NCI-H526 (cell line): ENCODE measurements at places on chromosomes 11 and 22.

DNA sequence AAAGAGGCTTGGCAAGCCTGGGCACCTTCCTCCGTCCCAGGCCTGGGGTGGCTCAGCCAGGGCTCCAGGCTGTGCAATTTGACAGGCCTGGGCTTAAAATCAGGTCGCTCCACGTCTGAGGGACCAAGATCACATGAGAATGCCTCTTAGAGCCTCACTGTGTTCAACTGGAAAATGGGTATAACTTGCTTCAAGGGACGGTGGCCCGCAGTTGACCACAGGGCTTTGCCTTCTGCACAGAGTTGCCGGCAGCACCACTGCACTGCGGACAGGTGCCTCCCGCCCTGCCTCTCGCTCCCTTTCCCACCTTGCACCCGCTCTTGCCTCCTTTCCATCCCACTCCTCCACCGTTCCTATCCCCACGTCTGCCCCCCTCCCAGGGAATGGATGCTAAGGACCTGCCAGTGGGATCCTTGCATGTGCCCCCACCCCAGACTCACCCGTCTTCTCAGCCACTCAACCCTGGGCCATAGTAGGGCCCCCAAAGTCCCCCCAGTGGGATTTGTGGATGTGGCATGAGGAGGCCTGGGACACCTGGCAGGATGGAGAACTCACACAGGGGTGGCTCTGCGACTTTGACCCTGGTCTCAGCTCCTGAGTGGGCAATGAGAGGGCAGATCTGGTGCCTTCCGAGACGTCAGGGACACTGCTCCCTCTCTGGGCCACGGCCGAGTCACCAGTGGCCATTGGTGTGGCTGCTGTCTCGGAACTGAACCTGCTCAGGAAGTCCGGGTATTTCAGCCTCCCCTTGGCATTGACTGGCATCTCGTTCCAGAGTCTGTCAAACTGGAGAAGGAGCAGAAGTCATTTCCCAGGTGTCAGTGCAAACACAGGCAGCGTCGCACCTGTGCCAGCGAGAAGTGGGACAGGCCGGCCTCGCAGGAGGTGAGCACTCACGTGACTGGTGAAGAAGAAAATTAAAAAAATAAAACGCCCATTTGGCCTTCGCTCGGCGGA lies 128.0 kb downstream of the MPPED1 start:
- no peak for DNase-seq

DNA sequence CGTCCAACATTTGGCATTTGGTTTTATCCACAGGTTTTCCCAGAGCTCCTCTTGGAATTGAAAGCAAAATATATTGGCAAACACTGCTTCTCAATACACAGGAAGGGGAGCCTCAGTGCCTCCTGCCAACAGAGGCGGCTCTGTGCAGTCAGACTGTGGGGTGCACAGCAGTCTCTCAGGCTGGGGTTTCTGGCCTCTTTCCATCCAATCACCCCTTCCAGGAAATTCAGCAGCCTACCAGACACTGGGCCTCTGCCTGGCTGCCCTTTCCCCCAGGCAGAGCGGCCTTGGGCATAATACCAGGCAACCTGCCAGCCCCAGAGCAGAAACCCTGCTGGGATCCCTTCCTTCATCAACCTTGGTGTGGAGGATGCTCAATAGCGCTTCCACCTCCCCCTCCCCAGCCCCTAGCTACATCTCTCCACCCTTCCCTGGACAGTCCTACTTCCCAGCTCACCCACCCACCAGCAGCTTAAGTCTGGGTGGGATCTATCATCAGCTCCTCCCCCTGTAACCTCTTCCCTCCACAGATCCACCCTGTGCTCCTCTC lies 17.8 kb upstream of the RAPSN start:
- DNase-seq, result no peak

- no peak for DNase-seq
Measured at GRCh38 chr11:120024046-120024445, 113.9 kb downstream of the TRIM29 start.

GRCh38 chr22:48748113-48748859 lies 1079.4 kb downstream of the BRD1 start:
- no peak for DNase-seq

- DNase-seq, result peak; percentile 5
Measured at GRCh38 chr11:80320765-80321164, 879.9 kb upstream of the TENM4 start.

DNA sequence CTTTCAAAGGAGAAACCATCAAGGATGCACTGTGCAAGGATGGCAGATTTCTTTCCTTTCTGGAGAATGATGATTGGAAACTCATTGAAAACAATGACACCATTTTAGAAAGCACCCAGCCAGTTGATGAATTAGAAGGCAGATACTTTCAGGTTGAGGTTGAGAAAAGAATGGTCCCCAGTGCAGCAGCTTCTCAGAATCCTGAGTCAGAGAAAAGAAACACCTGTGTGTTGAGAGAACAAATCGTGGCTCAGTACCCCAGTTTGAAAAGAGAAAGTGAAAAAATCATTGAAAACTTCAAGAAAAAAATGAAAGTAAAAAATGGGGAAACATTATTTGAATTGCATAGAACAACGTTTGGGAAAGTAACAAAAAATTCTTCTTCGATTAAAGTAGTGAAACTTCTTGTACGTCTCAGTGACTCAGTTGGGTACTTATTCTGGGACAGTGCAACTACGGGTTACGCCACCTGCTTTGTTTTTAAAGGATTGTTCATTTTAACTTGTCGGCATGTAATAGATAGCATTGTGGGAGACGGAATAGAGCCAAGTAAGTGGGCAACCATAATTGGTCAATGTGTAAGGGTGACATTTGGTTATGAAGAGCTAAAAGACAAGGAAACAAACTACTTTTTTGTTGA lies 9.8 kb downstream of the FAM111A start:
- no peak for DNase-seq

DNA sequence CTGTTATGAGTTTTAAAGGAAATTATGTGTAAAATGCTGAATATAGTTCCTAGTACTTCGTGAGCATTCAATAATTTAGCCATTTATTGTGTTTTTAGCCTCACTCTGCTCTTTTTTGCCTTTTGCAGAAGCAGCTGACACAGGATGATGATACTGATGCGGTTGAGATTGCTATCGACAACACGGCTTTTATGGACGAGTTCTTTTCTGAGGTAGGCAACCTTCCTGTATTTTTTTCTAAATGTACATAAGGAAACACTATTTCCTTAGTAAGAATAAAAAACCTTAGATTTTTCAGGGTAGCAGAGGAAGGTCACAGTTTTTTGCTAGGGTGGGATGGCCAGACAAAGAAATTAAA lies 17.9 kb downstream of the STX3 start:
- no peak for DNase-seq

GRCh38 chr11:75325713-75326438 lies 25.6 kb downstream of the ARRB1 start:
- DNase-seq, result no peak

DNA sequence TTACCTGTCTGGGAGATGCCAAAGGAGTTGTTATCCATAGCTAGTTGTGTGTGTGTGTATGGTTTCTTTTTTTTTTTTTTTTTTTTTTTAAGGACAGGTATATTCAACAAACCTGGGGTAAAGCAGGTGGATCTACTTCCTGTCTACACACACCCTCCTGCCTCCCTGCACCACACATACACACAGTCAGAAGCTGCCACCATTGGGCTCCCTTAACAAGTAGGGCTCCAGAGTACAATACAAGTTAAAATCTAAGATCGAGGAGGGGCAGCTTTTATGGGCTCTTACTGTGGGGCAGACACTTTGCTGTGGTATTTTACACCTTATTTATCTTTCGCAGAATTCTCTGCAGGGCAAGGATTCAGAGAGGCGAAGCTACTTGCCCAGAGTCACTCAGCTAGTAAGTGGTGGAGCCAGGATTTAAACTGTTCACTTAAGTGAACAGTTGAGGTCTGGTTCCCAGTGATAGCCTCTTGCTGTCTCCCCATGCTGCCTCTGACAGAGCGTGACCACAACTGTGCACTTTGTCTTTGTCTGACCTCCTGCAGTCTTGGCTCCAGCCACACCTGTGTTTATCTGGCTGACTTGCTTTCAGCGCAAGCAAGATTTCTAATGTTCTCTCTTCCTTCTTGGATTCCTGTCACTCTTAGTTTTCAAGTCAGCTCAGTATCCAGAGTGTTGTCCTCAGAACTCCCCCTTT lies 135.0 kb downstream of the CSNK2A3 start:
- DNase-seq, result no peak

DNA sequence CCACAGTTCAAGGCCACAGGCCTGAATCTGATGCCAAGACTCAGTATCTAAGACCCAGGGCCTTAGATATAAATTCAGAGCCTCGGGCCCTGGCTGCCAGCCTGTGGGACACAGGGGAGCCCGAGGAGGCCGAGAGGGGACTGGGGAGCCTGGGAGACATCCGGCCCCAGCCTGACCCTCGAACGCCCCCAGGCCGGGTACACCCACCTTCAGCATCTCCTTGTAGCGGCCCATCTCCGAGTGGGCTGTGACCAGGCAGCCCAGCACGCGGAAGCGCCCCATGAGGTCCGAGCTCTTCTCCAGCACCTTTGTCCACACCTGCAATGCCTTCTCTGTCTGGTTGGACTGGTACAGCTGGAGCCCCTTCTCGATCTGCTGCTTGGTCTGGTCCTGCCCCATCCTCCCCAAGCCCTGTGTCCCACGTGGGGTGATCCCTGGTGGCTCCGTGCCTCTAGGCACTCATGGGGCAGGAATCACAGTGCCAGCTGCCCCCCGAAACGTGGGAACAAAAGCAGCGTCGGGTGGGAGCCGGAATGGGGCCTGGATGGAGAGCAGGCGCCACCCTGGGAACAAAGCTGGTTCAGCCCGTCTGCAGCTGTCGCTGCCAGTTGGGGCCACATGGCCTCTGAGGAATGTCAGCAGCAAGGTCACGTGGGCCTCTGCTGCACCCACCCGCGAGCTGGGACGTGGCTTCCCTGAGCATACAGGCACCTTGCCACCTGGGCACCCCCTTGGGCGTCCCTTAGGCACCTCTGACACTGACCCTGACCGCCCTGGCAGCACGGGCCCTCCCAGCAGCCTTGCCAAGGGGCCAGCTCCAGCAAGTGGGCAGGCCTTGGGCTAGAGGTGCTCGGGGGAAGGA lies at the start of gene RAPSN:
TSS of gene RAPSN (minus strand) at position 571 of the 862 bp plus-strand sequence. CDS start at position 399, 172 bp downstream.
- no peak for DNase-seq

- DNase-seq, result no peak
Measured at GRCh38 chr22:22711532-22711913, 67.1 kb downstream of the GGTLC2 start.

- DNase-seq, result peak; percentile 27
Measured at GRCh38 chr22:19287076-19287707, 4.3 kb downstream of the CLTCL1 start.

DNA sequence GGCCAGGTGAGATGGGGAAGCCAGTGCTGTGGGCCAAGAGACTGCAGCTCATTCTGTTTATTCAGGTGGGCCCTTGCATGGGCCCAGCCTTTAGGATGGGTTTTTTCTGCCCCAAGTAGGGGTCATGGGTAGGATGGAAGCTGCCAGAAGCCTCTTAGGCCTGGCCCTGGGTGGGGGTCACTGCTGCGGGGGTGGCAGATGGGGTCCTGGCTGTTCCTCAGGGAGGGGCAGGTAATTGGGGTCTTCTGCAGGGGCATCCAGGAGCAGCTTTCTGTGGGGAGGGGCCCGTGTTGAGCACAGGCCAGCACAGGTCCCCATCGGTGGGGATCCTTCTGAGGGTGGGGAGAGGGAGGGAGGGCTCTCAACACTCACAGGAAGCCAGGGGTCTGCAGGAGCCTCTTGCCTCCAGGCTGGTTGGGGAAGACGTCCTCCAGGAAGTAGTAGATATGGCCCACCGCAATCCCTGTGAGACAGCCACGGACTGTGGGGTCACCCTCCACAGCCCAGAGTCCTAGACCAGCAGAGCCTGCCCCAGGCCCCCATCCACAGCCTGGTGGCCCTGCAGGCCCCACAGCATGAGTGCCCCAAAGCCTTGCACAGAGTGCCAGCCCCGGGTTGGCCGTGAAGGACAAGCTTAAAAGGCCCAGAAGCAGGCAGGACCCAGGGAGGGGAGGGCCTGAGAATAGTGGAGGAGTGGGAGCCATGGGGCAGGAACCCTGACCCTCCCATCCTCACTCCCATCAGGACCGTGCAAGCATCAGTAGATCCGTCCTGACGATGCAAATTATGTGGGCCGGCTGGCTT lies 1.9 kb downstream of the DERL3 start:
- DNase-seq, result peak; percentile 53

GRCh38 chr11:11969380-11970215 lies 38.8 kb downstream of the DKK3 start:
- DNase-seq, result no peak

DNA sequence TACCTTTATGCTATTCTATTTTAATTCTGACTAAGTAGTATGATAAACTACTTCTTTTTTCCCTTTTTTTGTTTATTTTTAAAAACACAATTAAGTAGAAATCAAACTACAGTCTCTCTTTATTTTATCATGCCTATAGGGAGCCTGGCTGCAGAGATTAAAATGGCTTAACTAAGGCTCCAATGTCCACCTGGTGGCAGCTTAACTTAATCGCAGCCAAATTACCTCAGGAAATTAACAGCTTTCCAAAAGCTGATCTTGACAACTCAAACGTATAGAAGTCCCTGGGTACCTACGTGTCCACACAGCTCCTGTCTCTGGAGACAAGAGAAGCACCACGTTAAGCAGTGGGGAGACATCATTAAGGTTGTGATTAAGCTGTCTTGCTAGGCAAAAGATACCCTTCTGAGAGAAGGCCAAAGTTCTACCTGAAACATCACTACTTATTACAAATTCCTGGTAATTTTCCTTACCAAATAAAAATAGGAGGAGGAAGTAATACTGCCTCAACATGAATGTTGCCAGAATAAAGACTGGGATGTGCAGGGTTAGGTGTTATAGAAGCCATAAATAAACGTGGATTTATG lies 63.2 kb upstream of the SNX19 start:
- DNase-seq, result peak; percentile 80

- no peak for DNase-seq
Measured at GRCh38 chr11:62504158-62504973, 42.2 kb downstream of the AHNAK start.

DNA sequence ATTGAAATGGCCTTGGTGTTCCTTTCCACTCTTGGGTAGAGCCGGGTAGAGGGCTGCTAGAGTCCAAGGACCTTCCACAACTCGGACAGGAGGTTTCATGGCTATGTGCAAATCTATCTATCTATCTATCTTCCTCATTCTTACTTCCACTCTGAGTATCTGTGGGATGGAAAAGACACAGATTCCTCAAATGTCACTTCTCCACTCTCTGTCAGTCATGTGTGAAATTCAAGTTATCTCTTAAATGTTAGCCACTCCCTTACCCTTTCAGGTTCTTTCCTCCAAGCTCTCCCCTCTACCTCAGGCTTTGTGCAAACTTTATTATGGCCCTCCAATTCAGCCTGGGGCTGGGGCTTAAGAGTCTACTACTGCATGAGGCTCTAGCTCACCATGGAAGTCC lies 84.3 kb downstream of the GDPD4 start:
- no peak for DNase-seq

- DNase-seq, result no peak
Measured at GRCh38 chr11:46240371-46240770, 37.1 kb upstream of the CREB3L1 start.
